ENCODE measurements at places on chromosomes 13 and 19.

DNA sequence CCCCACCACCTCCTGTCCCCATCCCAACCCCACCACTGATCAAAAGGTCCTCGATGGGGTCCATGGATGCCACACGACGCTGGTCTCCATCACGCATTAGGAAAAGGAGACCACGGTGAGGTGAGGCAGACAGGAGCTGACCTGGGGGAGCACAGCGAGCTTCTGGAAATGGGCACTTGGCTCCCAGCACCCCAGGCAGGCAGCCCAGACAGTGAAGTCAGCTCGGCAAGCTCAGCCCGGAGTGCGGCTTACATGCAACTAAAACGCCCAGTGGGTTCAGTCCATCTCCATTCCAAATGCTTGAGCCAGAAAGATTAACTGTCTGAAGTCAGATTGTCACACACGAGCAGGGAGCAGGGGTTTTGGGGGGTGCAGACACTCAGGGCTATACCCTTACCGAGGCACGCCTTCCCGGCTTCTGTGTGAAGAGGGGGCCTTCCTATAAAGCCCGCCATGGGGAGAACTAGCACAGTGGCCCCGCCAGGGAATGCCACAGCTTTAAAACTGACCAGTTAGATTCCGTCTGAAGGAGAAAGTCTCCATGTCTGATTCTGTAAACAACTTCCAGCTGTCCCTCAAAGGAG lies 79.4 kb downstream of the SPACA7 start:
- no peak for DNase-seq

DNA sequence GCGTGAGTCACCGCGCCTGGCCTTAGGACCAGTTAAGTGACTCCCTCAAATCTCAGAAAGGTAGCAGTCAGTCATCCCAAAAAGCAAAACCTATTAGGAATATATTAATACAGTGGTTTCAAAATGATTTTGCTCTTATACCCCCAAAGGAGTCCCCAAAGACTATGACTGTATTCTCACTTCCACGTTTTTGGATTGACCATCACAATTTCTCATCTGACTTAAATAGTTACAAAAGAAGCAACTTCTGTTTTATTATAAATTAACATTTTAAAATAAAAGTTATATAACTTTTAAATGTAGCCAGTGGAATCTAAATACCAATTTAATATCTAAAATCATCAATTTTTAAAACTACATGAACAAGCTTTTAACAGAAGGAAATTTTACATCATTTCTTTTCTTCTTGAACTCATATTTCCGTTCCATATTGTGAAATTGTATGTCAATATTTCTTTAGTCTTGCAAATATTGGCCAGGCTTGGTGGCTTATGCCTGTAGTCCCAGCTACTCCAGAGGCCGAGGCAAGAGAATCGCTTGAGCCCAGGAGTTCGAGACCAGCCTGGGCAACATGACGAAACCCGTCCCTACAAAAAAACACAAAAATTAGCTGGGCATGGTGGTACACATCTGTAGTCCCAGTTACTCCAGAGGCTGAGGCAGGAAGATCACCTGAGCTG lies 1.5 kb upstream of the SPART start:
- no peak for DNase-seq

DNA sequence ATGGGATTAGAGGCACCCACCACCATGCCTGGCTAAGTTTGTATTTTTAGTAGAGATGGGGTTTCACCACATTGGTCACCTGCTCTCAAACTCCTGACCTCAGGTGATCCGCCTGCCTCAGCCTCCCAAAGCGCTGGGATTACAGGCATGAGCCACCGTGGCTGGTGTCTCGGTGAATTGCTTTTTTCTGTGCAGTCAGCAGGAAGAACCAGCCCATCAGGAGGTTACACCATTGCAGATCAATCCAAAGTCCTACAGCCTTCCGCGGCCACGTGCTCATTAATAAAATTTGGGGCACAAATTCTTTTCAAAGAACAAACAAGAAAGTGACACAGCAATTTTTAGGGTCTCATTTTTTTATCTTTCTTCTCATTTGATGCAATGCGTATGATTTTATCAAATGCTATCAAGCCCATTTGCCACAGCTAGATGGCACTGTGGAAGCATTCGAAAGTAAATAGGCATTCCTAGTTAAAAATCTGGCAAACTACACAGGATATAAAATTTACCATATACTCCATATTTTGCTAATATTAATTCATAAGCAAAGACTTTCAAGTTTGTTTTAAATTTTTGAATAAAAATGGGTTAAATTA lies 54.4 kb upstream of the ZNF835 start:
- no peak for DNase-seq

- no peak for DNase-seq
These were observed 1.7 kb downstream of the B3GLCT start for GRCh38 chr13:31201341-31202031.

- no peak for DNase-seq
These were observed 10.4 kb upstream of the TBC1D4 start for GRCh38 chr13:75492389-75492788.

DNA sequence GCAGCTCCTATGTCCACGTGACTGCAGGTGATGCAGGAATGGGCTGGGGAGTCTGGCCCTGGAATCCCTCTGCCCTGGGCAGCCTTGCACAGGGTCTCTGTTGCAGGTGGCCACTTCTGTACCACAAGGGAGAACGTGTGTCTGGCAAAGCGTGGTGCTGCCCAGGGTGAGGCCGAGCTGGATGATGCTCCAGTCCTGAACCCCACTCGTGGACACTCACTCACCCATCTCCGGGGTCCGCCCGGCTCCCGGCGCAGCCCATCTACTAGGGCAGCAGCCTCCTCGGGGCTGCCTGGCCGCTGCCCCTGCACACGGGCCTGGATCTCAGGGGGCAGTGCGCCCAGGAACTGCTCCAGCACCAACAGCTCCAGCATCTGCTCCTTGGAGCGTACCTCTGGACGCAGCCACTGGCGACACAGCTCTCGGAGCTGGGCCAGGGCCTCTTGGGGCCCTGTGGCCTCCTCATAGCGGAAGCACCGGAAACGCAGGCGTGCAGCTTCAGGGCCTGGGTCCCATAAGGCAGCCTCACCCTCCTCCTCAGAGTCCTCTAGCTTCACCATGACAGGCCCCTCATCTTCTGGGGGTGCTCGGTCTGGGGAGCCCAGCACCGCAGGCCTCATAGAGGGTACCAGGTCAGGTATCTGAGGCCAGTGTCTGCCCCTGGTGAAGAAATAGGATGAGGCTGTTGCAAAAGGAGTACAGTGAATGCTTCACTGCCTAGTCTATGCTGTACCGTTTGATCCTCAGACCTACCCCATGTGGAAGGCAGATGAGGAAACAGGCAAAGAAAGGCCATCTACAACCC lies 2.2 kb downstream of the MZF1 start:
- DNase-seq = no peak

GRCh38 chr19:37078717-37079032 lies 442 bp downstream of the ZNF420 start:
- DNase-seq = no peak

DNA sequence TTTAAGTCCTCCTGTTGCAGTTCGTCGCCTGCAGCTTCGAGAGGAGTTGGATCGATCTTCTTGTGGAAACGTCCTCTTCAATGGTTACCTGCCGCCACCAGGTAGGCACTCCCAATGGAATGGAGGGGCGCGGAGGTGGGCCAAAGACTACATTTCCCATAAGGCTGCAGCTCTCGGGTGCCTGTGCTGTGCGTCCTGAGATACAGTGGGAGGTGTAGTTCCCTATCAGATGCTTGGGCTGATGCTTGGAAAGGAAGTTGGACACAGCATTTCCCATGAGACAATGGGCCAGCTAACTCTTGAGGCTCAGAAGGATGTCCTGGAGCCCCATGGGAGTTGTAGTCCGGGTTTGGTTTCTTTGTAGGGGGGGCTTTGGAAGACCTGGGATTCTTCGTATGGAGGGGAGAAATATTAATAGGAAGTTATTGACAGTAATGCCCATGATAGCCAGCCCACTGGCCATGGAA lies 1.8 kb downstream of the SHKBP1 start:
- no peak for DNase-seq

Data from substantia nigra (tissue), 51 donors.